ENCODE measurements at places on chromosomes 13 and 19. TPM values are rescaled to one million over a fixed set of nuclear protein-coding genes. Genes with fewer than 3 reads are reported as not detected.

DNA sequence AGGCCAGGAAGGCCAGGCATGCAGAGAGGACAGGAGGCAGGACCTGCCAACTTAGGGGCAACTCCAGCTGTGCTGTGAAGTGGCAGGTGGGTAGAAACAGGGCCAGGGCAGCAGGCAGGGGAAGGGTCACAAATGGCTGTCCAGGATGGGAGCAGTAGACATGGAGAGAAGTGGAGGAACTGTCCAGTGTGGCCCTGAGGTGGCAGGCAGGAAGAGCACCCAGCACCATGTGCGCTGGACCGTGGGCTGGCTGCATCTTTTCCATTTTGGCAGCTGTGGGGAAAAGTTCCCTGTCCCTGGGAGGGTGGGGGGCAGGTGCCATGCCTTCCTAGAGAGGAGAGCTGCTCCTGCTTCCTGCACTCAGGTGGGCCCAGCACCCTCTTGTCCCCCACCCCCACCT is 13.8 kb downstream of the DEDD2 start:
- no peak overlapping the region for H3K4me3 ChIP-seq
- H3K27ac ChIP-seq = no peak overlapping the region
- no peak for DNase-seq

- no peak overlapping the region for H3K27ac ChIP-seq
- no peak overlapping the region for H3K4me3 ChIP-seq
- no peak for DNase-seq
- H3K27me3 ChIP-seq = no peaks in the 10 kb centered on the region
- H3K36me3 ChIP-seq = no peaks in the 10 kb centered on the region
- H3K4me1 ChIP-seq = peaks cover 6% of the 10 kb centered on the region
Observed at GRCh38 chr19:10861103-10861651, 10.2 kb upstream of the CARM1 start.

Gene MICU2
- total RNA-seq = 64.4 TPM

Gene ZNF506
- total RNA-seq = 21.7 TPM

DNA sequence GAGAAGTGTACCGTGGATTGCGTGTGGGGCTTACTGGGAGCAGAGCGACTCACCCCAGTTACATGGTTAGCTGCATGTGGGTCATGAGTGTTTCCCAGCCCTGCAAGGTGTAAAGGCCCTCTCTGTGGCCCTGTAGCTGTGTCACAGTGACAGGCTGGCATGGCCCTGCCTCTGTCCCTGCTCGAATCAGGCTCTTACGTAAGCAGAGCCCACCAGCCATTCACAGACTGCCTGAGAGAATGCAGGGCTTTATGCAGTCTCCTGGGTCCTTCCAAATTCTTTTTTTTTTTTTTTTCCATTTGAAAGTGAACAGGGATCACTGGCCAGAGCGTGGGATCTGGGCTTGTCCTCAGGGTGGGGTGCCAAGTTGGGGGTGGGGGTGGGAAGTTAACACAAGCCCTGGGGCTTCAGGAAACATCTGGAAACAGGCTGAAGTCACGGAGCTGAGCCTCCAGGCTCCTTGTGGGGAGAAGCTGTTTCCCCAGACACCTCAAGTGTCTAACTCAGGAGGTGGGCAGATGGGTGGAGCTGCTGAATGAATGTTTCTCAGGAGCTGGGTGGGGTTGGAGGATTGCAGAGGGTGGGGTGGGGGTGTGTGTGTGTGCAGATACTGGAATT is 13.4 kb downstream of the TECR start:
- H3K27ac ChIP-seq = peak overlapping the region; percentile 69
- H3K27me3 ChIP-seq = no peaks in the 10 kb centered on the region
- H3K4me1 ChIP-seq = peaks cover 47% of the 10 kb centered on the region
- peaks cover 11% of the 10 kb centered on the region for H3K36me3 ChIP-seq

DNA sequence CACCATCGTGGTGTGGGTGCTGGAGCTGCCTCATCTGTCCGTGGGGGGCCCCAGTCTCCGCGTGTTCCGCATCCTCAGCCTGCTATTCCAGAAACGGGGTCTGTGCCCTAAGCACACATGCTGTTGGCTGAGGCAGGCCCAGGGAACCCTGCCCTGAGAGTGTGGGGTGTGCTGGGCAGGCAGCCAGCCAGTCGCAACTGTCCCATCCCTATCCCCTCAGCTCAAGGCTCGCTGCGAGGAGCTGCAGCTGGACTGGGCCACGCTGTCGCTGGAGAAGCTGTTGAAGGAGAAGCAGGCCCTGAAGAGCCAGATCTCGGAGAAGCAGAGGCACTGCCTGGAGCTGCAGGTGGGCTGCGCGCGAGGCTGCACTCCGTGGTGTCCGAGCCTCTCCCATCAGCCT is 21.9 kb downstream of the PLEKHJ1 start:
- DNase-seq = peak; percentile 82
- no peaks in the 10 kb centered on the region for H3K27me3 ChIP-seq
- peaks cover 35% of the 10 kb centered on the region for H3K4me1 ChIP-seq
- no peak overlapping the region for H3K4me3 ChIP-seq

DNA sequence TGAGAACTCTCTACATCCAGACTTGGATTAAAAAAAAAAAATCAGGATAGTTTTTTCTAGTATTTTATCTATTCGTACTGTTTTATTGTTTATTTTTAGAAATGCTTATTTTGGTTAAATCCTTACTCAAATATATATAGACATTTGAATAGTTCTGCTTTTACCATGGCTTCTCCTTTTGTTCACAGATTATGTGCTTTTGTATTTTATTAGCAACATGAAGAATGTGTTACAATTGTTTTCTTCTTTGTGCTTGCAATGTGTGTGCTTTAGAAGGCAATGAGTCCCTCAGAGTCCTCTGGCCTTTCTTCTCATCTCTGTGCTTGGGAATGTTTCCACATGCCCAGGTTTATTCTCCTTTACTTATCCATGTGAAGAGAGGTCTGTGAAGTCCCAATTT is 324.0 kb downstream of the KCNRG start:
- DNase-seq = no peak
- H3K36me3 ChIP-seq = no peaks in the 10 kb centered on the region
- no peak overlapping the region for H3K4me3 ChIP-seq
- H3K27ac ChIP-seq = no peak overlapping the region
- H3K4me1 ChIP-seq = peaks cover 11% of the 10 kb centered on the region
- no peaks in the 10 kb centered on the region for H3K27me3 ChIP-seq

Gene ZNF835
- 3.0 TPM for total RNA-seq

- H3K4me3 ChIP-seq = no peak overlapping the region
- H3K36me3 ChIP-seq = no peaks in the 10 kb centered on the region
- no peak overlapping the region for H3K27ac ChIP-seq
- no peaks in the 10 kb centered on the region for H3K4me1 ChIP-seq
Observed at GRCh38 chr19:56191115-56191514, 6.5 kb downstream of the ZSCAN5B start.

- H3K4me1 ChIP-seq = no peaks in the 10 kb centered on the region
- no peak overlapping the region for H3K27ac ChIP-seq
- no peaks in the 10 kb centered on the region for H3K36me3 ChIP-seq
- H3K27me3 ChIP-seq = peaks cover 2% of the 10 kb centered on the region
Observed at GRCh38 chr13:26895081-26895807, 134.7 kb upstream of the GPR12 start.

DNA sequence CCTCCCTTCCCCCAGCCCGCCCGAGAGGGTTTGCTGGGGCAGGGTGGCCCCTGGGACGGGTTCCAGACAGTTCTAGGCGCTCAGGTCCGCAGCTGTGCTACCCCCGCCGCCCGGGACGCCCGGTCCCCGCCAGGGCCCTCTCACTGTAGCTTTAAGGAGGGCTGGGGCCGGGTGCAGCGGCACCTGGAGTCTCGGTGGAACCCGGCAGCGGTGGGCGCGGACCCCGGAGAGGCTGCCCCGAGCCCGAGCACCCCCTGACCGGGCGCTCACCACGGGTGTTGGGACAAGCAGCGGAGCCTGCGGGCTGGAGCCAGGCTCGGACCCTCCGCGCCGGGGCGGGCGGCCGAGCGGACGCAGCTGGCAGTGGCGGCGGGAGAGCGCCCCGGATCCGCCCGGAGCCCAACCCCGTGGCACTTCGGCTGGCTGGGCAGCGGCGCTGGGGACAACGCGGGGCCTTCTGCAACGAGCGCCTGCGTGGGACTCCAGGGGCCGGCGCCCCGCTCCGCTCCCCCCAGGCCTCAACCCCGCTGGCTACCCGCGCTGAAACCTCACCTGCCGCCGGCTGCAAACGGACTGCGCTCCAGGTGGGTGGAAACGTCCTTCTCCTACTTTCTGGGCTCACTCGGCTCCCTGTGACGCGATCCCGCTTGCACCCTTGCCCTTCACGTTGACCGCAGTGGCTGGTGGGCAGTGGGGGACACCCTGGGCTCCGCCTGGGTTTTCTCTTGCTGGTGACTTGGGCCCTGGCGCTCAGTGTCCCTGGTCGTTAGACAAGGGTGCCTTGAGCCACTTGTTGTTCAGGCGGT is 81.1 kb downstream of the ZNF429 start:
- peaks cover 3% of the 10 kb centered on the region for H3K4me1 ChIP-seq
- peak overlapping the region; percentile 21 for H3K4me3 ChIP-seq
- peaks cover 6% of the 10 kb centered on the region for H3K27me3 ChIP-seq
- DNase-seq = peak; percentile 19

Gene NPHS1
- 0.09 TPM for total RNA-seq
